ENCODE measurements at places on chromosomes 1 and 21.

GRCh38 chr1:155873860-155874259 is 14.5 kb downstream of the SYT11 start:
- no peak for DNase-seq

GRCh38 chr21:15534450-15534886 is 195.3 kb upstream of the USP25 start:
- no peak for DNase-seq

- DNase-seq = no peak
Measured at GRCh38 chr1:47442842-47443529, 5.1 kb downstream of the FOXD2 start.

GRCh38 chr1:101161619-101162018 is 75.2 kb upstream of the S1PR1 start:
- DNase-seq = no peak

DNA sequence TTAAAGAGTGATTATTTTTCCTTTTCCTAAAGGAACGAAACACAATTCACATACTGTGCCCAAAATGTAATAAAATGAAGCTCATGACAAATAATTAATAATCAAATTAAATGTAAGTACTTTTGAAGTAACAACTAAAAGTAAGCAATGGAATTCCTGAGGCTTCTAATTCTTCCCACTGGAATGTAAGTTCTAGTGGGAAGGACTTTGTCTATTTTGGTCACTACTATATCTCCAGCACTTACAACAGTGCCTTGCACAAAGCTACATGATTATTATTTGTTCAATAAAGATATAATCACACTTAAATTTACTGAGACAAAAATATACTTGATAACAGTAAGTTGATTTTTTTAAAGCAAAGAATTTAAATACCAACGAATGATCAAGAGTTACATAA is 128.8 kb downstream of the COQ8A start:
- DNase-seq = no peak

DNA sequence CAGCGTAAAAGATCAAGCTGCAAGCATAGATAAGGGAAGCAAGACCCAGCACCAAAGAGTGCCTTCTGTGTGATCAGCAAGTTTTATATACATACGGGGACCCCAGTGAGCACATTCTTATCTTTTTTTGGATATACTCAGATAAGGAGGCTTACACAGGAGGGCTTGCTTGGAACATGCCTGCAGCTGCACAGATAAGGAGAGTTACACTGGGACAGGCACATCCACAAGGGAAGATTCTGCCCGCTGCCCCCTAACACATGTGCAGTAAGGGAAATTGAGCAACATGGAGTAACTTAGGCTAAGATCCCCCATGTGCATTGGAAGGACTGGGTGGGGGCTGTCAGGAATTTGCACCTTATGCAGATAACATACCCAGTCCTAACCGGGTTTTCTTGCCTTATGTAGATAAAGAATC is 1334.8 kb downstream of the MRPL39 start:
- DNase-seq = no peak

GRCh38 chr1:59237900-59238299 is 59.0 kb upstream of the FGGY start:
- DNase-seq = no peak

DNA sequence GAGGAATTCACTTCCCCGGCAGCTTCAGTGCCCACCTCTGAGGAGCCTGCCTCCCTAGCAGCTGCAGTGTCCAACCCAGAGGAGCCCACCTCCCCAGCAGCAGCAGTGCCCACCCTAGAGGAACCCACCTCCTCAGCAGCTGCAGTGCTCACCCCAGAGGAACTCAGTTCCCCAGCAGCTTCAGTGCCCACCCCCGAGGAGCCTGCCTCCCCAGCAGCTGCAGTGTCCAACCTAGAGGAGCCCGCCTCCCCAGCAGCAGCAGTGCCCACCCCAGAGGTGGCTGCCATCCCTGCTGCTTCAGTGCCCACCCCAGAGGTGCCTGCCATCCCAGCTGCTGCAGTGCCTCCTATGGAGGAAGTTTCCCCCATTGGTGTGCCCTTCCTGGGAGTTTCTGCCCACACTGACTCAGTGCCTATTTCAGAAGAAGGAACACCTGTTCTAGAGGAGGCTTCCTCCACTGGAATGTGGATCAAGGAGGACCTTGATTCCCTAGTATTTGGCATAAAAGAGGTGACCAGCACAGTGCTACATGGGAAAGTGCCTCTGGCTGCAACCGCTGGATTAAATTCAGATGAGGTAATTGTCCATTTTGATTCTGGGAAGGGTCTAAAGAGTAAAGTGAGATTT is 77.4 kb upstream of the BMP8A start:
- DNase-seq = no peak

DNA sequence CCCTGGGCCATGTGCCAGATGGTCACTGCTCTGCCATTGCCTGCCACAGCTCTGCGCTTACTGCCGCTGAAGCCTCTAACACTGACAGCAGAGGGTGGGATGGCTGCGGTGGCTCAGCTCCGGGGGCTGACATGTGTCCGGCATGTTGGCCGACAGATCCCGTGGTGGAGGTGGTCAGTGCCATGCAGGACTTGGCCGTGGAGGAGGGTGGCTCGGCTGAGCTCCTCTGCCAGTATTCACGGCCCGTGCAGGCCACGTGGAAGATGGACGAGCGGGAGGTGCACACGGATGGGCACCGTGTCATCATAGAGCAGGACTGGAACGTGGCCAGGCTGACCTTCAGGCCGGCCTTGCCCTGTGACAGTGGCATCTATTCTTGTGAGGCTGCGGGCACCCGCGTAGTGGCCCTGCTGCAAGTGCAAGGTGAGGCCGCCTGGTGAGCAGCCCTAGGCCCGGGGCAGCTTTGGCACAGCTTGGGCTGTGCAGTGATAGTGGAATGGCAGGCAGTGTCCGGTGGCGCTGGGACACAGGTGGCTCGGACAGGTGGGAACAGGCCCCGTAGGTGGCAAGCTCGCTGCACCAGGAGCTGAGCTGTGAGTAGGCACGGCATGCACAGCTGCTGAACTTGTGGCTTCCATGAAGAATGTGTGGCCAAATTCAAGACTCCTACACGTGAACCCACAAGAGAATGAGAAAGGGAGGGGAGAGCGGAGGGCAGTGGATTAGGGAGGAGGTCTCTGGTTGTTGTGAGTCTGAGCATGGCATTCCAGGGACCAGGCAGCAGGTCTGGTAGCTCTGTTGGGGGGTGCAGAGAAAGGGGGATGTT is 91.8 kb downstream of the TRIM11 start:
- DNase-seq = no peak

GRCh38 chr1:153288634-153289275 is 24.0 kb downstream of the PGLYRP3 start:
- DNase-seq = peak; percentile 52

- peak; percentile 92 for DNase-seq
Measured at GRCh38 chr1:226063224-226063976, 884 bp downstream of the H3-3A start.

DNA sequence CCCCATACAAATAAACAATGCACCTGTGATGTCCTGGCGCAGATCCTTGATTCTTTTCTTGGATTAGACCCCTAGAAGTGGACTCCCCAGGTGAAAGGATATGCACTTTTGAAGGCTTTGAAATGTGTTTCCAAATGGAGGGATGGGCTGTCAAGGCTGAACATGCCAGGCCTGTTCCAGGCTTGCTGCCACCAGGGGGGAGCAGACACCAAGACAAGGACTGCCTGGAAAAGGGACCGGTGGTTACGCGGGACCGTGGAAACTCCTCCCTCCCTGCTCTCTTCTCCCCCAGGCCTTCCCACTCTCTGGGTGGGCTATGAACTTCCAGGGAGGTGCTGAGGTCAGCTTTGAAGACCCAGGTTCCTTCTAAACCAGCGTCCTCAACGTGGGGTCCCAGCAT is 12.7 kb downstream of the C1QB start:
- peak; percentile 53 for DNase-seq

DNA sequence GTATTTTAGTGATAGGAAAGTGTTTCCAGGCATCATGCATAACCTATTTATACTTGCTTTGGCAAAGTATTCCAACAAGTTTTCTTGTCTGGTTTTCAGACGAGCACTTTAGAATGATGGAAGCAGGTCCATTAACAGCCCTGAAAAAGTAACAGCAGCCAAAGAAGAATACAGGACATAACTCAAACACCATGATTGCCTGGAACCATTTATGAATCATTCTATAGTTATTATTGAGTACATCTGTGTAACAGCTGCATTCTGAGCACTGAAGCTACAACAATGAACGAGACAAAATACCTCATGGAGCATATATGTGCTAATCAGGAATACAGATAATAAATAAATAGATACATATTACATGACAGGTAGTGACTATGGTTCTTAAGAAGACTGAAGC is 12.6 kb downstream of the IL10RB start:
- no peak for DNase-seq

DNA sequence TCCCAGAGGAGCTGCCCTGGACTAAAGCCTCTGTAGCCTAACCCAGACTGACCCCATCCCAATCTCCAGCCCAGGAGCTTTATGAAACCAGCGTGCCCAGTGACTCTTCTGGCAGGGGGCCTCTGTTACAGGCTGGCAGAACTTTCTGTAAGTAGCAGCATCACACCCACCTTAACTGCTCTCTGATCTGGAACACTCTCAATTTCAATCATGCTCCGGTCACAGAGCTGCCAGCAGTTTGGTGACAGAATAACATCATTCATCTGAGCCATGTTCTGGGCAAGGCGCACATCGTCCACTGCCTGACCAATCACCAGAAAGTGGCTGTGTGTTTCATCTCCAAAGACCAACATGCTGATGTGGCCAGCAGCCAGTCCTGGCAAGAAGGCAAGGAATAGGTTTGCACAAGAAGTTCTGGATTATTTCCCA is 14.7 kb downstream of the ADCY10 start:
- DNase-seq = no peak

DNA sequence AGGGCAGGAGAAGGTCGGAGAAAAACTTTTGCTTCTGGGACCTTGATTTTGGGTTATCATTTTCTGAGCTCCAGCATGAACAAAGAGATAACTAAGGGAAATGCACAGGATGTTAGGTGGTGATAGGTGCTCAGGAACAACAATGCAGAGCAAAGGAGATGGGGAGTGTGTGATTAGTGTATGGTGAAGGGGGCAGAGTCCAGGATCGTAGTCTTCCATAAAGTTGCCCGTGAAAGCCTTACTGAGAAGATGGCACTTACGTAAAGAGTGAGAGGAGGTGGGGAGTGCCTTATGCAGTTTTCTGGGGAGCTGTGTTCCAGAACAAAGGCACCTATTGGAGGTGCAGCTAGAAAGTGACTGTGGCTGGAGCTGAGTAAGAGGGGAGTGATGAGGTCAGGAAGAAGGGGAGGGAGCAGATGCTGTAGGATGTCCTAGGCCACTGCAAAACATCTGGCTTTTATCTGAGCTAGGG is 11.6 kb downstream of the KCNK1 start:
- no peak for DNase-seq

DNA sequence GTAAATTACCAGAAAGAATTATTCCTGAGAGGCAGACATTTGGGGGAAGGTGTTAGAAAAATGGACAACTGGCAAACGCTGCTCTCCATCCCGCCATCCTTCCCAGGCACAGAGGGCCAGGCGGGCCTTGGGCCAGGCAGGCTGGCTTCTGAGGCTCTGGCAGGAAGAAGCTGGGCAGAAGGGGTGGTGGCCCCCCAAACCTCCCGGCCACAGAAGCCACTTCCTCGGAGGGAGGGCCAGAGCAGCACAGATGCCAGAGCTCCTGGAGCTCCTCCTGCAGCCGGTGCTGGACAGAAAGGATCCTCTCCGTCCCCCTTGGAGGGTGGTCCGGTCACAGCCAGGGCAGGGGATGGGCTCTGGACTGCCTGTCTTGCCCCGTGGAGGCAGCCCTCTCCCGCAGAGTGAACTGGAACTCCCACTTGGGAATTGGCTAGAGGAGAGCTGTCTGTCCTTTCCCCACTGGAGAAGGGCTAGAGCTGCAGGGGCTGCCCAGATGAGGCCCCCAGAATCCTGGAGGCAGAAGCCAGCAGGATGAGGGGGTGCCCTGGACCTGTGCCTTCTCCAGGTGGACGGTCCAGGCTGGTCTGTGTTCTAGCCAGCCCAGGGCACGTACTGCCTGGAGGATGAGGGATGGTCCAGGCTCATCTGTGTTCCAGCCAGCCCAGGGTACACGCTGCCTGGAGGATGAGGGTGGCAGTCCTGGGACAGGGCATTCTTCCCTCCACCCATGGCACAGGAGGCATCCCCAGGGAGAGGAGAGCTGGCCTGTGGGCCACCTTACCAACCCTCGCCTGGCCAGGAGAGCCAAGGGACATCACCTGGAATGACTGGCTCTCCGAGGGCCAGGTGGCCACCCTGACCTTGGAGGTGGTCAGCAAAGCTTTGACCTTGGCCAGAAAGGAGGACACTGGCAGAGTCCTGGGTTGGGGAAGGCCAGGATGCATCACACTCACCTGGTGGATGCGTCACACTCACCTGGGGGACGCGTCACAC is 47.4 kb upstream of the ACTRT2 start:
- DNase-seq = no peak

- DNase-seq = no peak
Measured at GRCh38 chr1:84505493-84506001, 639 bp upstream of the SPATA1 start.

- no peak for DNase-seq
Measured at GRCh38 chr1:92459871-92460320, 26.8 kb downstream of the GFI1 start.

GRCh38 chr1:183871142-183871541 is 66.2 kb downstream of the RGL1 start:
- DNase-seq = no peak

- DNase-seq = no peak
Measured at GRCh38 chr1:84888753-84889152, 4.3 kb downstream of the LPAR3 start.

DNA sequence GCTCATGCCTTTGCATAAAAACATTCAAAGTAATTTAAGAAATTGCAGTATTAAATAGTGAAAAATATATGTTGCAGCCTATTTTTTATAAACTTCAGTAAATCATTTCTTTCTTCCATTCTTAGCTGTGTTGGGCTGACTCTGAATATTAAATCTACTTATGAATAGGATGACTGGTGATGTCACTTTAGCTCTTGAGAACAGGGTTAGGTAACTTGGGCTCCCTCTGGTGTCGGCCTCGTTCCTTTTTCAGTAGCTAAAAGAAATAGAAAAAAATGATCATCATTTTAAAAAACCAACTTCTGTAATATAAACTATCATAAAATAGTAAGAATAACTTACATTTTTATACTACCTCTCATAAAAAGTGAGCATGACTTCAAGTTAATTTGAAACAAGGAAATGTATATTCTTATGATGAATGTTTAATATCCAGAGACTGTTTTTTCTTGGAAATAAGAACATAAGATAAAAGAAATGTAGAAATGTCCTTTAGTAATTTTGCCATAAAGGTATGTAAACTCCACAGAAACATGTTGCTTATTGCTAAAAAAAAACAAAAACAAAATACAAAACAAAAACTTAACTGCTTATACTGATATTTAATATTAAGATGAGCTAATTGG is 26.8 kb upstream of the NCAM2 start:
- DNase-seq = peak; percentile 90

DNA sequence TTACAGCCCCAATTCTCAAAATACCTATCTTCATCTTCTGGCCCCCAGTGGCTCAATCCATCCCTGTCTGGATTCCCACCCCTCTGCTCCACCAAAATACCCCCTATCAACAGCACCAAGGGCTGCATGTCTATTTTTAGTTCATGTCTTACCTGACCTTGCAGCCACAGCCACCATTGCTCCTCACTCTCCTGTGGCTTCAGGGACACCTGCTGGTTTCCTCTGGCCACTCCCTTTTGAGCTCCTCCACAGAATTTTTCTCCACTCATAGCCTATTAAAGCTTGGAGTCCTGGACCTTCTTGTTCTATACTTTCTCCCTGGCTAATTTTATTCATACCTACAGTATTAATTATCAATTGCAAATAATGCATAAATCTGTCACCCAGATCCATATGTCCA is 125.3 kb upstream of the NGF start:
- DNase-seq = no peak
